Fibroblast of skin of right biceps (primary cell): ENCODE measurements at places on chromosomes 12 and 14.
A peak's percentile ranks its signal among the peaks of the same experiment; 100 is the strongest.

DNA sequence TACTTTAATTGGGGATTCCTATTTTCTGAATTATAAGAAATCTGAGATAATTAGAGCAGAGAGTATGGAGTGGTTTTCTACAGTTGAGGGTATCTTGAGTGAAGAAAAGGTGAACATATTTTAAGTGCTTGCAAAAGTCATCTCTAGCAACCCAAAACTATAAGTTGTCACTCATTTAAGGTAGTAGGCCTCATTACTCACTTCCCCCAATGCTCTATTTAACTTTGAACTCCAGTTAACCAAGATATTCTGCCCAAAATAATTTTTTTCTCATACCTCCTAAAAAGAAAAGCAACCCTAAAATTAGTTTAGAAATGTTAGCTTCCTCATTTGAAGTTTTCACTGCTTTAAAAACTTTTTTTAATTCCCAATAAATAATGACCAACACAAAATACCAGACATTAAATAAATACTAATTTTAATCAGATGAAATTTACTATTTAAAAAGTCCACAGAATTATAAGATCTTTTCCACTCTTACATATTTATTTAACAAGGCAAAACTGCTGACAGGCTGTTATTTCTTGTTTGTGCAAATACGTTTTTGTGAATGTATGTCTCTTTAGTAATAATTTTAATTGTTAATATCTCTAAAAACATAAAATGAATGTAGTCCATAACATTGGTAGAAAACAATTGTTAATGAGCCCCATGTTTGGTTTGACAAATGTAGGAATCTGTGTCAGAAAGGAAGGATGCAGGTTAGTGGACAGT, 47.8 kb downstream of the VRK1 start:
- no peak for DNase-seq

GRCh38 chr12:131754184-131754583, 43.3 kb downstream of the SFSWAP start:
- DNase-seq, result no peak

- no peak for DNase-seq
Observed at GRCh38 chr12:120121766-120122293, 5.3 kb upstream of the RAB35 start.

DNA sequence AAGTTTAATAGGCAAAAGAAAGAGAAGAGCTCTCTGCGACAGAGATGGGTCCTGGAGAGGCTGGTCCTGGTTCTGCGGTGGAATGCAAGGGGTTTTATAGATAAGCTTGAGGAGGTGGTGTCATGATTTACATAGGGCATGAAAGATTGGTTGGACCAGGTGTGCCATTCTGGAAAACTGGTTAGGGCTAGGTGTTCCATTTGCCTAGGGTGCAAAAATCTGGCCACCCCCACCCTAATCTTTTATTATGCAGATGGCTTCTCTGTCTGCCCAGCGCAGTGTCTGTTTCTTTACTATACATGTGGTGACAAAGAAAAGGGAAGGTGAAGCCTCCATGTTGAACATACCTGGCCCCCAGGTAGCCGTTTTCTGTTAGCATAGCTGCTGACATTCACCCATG, 65.4 kb downstream of the ERC1 start:
- no peak for DNase-seq

DNA sequence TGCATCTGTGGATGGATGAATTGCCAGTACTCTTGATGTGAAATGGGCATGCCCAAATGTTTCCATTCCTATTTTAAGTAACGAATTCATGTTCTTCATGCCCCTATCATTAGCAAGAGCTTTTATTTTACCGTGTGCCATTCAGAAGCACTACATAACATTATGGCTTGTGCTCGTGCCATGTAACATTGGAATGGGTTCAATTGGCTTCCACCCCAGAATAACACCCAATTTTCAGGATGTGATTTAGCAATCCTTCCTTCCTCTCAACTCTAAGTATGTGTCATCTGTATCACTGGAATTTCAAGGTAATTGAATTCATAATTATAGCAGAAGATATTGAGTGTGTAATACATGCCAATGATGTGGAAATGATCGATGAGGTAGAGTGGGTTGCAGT, 145.8 kb upstream of the TMPO start:
- DNase-seq, result no peak

GRCh38 chr12:26971963-26972362, 33.7 kb downstream of the FGFR1OP2 start:
- no peak for DNase-seq

DNA sequence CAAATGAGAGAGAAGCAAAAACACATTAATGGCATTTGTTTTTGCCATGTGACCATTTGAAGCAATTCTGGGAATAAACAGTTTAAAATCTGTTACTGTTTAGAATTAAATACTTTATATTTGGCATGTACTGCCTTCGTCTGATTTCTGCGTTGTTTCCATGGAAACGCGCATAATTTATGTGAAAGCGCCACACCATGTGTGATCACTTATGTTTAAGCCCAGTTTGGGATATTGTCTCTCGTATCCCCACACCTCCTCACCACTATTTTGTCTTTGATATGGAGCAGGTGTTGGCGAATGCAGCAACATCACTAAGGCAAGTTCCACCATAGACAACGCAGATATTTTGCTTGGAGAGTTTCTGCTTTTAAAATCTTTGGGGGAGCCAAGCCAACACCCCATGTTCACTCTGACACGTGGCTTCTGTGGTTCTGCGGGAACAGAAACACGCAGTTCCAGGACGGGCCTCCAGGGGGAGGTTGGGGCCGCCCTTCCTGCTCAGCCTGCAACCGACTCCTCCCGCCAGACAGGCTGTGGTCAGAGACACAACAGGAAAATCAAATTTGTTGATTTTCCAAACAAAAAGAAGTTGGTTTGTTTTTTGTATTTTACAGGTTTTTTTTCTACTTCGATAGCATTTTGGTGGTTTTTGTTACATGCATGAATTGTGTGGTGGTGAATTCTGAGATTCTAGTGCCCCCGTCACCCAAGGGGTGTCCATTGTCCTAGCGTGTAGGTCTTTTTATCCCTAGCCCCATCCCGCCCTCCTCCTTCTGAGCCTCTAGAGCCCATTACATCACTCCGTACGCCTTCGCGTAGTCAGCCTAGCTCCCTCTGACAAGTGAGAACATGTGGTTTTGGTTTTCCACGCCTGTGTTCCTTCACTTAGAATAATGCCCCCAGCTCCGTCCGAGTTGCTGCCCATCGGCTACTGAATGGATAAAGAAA, 101.9 kb upstream of the SFSWAP start:
- peak; percentile 48 for DNase-seq

DNA sequence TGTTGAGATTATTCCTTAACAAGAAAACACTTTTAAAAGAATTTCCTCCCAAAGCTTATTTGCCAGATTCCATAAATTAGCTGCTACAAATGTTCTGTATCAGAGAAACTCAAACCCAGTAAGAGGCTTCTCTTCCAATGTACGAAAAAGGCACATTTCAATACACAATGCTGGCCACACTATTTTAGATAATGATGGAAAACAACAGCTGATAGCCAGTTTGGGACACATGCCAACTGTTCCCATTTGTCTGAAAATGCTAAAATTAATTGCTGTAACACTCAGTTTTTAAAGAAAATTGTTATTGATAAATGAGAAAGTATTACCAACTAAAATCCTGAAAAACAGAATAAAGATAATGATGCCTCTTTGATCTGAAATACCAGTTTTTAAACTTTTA, 4.4 kb downstream of the CFL2 start:
- DNase-seq, result no peak

GRCh38 chr12:114767084-114767760, 83.2 kb upstream of the TBX3 start:
- no peak for DNase-seq

DNA sequence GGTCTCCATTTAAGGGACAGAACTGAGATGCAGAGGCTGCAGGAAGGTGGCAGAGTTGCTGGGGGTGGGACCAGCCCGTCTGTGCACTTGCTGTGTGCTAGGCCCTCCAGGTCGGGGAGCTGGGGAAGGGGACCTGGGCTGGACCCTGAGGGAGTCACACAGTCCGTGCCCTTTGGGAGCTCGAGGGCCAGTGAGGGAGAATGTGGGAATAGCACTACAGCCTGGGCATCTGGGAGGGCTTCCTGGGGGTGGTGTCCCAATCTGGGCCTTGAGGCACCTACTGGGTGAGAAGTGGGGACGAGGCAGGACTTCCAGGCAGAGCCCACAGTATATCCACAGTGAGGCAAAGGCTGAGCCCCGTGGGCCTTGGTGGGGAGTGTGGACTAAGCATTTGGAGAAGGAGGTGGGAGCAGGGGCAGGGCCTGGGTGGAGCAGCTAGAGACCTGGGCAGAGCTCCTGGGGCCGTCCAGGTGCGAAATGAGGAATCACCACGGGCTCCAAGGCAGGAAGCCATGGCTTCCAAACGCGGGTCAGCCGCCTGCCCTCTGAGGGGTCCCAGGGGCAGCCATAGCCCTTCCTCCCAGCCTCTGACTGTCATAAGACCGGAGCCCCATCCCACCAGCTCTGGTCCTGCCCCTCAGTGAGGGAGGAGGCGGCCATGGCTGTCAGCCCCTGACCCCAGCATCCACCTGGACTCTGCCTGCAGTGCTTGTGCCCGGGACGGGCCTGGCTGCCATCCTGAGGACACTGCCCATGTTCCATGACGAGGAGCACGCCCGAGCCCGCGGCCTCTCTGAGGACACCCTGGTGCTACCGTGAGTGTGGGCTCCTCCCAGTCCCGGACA, 6.6 kb downstream of the ASPG start:
- DNase-seq, result no peak

DNA sequence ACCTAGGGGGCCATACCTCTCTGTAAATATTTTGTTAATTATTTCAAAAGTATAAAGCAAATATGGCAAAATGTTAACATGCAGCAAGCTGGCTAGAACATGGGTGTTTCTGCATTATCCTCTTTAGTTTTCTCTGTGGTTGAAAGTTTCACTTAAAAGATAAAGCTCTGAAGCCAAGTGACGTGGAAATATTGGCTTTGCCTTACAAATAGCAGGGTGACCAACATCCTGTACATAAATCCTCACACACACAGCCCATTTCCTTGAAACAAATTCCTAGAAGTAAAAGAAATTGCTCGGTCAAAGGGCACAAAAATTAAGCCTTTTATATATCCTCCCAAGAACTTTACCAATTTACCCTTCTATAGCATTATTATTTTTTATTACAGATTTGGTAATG, 10.6 kb upstream of the VWF start:
- no peak for DNase-seq

- DNase-seq, result peak; percentile 21
Observed at GRCh38 chr12:110917961-110918360, 2.4 kb downstream of the MYL2 start.

- DNase-seq, result no peak
Observed at GRCh38 chr12:123449856-123450255, 8.1 kb upstream of the SNRNP35 start.

DNA sequence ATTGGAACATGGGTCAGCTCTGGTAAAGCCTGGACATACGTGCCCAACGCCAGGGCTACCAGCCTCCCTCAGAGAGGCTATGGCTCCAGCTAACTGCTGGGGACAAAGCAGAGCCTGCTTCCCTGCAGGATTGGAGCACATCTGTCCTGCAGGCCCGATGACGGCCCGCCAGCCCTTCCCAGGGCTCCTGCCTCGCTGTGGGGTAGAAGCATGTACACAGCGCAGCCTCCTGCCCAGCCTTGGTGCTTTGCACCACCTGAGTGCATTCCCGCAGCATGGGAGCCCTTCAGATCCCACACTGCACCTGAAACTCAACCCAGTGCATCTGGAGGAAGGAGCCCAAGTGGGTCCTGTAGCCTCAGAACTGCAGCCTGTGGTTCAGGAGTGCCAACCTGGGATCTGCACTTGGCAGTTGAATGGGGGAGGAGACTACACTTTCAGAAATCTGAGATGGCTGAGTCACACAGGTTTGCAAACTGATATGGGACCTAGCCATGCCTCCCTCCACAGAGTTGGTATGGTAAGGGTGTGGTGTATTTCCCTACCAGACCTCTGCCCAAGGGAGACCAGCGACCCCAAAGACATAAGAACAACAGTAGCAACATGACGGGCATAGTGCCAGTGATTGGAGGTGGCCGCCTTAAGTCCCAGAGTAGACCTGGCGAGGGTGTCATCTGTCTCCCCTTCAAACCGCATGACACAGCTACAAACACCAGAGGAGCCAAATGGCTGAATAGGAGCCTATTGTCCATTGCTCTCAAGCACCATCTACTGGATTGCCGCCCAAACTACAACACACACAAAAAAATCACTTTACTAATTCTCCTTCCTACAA, 273.9 kb upstream of the MIS18BP1 start:
- DNase-seq, result peak; percentile 4

- peak; percentile 69 for DNase-seq
Observed at GRCh38 chr12:27504507-27504906, 19.5 kb upstream of the PPFIBP1 start.

DNA sequence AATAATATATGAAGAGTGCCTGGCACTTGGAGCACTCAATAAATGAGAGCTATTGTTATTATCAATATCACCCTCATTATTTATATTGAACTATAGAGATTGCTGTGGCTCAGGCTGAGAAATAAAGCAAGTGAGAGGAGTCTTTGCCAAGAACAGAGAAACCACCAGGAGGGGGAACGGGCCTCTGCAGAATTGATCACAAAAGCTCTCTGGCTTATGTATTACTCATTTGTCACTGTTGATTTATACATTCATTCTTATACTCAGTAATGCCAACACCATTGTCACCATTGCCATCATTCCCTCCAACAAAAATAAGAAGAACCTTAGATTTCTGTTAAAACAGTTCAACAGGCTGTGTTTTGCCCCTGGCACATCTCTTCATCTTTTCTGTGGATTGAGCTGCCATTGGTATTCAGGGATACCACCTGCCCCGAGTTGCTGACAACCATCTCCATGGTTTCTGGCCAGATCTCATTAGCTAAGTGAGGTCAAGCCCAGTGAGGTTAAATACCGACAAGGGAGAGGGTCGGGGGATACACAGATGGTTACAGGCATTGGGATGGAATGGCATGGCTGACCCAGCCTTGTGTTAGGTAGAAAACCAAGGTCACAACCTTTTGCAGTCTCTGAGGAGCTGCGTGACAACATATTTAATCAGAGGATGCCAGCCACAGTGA, 21.8 kb upstream of the PCNX1 start:
- no peak for DNase-seq

- DNase-seq, result no peak
Observed at GRCh38 chr12:63056649-63057048, 94.4 kb downstream of the AVPR1A start.
